ENCODE measurements at places on chromosomes 6 and 20.
A peak's percentile ranks its signal among the peaks of the same experiment; 100 is the strongest.

- DNase-seq, result no peak
These were observed 181.2 kb downstream of the ISM1 start for GRCh38 chr20:13402171-13402760.

- no peak for DNase-seq
These were observed 129.7 kb downstream of the CEP57L1 start for GRCh38 chr6:109224994-109225393.

GRCh38 chr6:33696548-33697518, 14.7 kb downstream of the UQCC2 start:
- DNase-seq, result no peak

DNA sequence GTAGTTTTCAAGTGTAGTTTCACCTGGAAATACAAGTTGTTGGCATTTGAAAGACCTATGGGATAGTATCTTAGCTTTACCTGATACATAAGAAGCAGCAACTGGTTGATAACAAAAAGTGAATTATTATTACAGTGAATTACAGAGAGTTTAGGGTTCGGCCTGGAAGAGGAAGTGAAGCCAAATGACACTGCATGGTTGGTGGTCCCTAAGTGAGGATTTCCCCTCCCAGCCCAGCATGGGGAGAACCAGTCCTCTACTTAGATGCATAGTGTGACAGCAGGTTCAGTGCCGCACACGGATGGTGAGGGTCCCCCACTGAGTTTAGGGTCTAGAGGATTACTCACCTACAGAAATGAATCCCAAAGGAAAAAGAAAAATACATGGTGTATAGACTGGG, 18.1 kb downstream of the HLA-DPB1 start:
- no peak for DNase-seq

GRCh38 chr6:17585766-17586490, 14.2 kb upstream of the FAM8A1 start:
- DNase-seq, result peak; percentile 47
